NCI-H446 treated with DMSO at 0.1 percent for 48 hours (cell line): ENCODE measurements at places on chromosomes 6 and 20.

- DNase-seq, result no peak
Measured at GRCh38 chr20:20223981-20224380, 143.9 kb upstream of the INSM1 start.

DNA sequence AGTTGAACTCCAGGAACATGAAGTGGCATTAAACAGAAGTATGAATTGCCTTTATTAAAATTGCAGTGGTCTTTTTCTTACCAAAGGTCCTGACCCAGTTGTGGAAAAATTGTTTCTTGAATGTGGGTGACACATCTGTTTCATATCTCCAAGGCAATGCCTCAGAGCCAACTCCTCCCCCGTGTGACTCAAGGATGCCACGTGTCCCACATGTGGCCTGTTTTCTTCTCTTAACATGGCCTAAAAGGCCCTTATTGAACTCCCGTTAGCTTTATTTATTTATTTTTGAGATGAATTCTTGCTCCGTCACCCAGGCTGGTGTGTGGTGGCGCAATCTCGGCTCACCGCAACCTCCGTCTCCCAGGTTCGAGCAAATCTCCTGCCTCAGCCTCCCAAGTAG, 128.4 kb upstream of the ESR1 start:
- no peak for DNase-seq

DNA sequence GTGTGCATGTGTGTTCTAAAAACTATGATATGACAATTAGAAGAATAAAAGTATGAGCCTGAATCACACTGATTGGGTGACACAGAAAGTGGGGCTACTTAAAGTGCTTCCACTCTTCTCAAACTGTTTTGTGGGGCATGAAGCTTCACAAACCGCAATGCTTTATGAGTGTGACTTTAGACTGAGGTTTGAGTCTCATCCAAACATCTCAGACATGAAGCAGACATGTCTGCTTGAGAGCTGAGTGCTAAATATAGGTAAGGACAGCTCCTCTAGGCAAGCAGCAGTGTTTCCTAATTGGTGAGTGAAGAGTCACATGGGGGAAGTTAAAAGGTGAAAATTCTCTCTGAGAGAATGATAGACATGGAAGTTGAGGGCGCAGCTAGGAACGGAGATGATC, 726.9 kb upstream of the CITED2 start:
- no peak for DNase-seq

DNA sequence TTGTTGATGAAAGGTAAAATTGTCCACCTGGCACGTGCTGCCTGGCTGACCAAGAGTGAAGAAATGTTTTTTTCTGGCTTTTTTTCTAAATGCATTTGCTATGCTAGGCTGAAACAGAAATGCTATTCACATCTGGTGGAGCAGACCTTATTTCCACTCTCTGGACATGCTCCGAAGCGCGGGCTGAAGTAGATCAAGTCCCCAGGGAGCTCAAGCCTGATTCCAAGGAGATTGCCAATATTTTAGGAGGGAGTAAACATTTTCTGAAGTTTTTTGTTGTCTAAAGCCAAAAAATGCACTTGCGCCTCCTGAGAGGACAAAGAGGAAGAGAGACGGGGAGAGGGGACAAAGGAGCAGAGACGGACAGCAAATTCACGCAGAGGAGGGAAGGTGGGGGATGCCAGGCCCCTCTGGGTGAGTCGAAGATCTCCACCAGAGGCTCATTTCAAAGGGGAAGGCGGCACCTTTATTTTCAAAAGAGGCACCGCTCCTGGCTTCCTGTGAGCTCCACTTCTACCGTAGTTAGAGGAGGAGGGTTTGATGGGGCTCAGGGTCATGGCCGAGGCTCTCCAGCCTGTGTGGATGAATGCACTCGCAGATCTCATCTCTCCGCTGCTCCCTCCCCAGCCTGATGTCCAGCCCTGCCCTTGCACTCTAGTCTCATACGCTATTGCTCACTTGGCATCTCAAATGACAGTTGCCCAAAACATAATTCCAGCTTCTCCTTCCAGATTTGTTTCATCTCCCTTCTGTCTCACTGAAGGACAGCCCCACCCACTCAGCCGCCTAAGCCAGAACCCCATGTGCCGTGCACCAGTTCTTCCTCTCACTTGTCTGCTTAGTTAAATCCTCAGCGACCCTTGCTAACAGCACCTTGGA, 23.1 kb upstream of the SMOC2 start:
- DNase-seq, result no peak
